ENCODE measurements at places on chromosomes 1 and 21.

DNA sequence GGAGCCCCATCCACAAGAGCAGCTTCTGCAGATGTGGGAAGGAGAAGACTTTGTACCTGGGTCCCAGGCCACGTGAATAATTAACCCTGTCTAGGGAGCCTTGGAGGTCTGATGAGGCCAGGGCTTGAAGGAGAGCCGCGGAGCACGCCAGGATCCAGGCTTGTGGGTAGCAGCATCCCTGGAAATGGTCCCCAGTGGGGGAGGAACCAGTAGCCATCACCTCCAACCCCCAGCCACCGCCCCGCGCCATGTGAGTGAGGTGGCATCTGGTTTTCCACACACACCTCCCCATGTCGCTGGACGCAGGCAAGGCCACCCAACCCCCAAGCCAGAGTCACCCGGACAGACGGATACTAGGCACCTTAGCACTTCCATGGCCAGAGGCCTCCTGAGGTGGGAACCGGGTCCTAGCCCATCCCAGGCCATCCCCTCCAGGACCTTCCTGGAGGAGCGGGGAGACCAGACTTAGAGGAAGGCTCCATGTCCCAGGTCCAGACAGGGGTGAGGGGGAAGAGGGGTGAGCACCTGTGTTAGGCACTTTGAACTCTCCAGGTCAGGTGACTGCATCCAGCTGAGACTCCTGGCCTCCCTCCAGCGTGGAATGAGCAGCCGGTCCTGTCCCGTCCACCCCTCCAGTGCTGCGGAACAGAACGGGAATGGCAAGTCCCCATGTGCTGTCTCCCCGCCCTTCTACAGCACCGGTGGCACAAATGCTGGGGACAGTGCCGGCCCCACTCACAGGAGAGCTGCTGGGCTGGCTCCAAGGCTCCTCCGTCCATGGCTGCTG, 53.2 kb downstream of the RIPK4 start:
- DNase-seq = no peak

DNA sequence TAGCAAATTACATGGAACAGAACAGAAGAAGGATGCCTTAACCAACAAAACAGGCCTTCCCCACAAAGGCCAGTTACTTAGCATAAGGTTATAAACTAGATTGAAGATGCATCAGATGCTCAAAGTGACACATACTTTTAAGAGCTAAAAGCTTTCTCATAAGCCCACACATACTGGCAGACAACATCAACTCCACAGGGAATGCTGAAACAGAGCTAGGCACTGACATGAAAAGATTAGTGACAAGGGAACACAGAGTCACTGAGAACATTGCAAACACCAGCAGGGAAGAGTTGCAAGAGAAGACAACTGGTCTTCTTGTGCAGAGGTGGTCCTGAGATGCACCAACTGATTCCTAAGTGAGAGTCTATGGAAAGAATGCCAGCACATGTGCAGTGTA, 6.9 kb downstream of the TTC13 start:
- DNase-seq = no peak

GRCh38 chr1:179448437-179449149, 82.8 kb downstream of the AXDND1 start:
- no peak for DNase-seq

- DNase-seq = no peak
Measured at GRCh38 chr1:26829184-26829911, 2.9 kb downstream of the ZDHHC18 start.

GRCh38 chr1:93629101-93630059, 52.3 kb downstream of the BCAR3 start:
- peak; percentile 21 for DNase-seq

GRCh38 chr1:200550367-200550766, 70.2 kb downstream of the KIF14 start:
- no peak for DNase-seq

DNA sequence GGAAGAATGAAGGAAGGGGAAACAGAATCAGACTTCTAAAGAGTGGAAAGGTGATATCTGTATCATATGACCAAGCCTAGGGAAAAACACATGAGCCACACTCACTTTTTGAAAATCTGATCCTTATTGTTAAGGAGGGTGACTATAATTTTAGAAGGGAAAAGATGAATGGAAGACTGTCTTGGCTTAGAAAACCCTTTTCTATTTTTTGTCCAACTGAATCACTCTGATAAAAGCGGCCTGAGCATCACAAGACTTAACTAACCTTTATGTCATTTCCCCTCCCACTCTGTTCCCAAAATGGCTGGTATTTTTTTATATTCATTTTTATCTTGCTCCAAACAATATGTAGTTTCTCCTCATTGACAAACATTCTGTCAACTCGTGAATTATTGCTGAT, 169.8 kb downstream of the C1orf21 start:
- no peak for DNase-seq

DNA sequence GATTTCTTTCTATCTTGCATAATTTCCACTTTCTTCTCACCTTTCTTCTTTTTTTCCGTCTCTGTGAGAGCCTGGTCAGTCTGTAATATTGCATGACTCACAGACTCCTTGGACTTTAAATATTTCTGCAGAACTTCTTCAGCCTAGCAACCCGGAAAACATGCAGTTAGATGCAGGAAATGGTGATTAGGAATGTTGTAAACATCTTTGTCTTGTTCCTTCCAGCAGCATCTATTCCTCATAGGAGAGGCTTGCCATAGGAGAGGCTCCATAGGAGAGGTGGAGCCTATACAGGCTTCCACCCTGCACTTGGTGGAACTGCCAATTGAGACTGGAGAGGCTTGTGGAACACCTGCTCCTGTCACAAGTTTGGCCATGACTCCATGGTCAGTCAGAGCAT, 10.0 kb downstream of the GBP5 start:
- DNase-seq = no peak

All from NCI-H524 (cell line).